ENCODE measurements at places on chromosomes 5 and 9.

GRCh38 chr5:172956936-172957335, 2.3 kb upstream of the RPL26L1 start:
- DNase-seq: no peak

DNA sequence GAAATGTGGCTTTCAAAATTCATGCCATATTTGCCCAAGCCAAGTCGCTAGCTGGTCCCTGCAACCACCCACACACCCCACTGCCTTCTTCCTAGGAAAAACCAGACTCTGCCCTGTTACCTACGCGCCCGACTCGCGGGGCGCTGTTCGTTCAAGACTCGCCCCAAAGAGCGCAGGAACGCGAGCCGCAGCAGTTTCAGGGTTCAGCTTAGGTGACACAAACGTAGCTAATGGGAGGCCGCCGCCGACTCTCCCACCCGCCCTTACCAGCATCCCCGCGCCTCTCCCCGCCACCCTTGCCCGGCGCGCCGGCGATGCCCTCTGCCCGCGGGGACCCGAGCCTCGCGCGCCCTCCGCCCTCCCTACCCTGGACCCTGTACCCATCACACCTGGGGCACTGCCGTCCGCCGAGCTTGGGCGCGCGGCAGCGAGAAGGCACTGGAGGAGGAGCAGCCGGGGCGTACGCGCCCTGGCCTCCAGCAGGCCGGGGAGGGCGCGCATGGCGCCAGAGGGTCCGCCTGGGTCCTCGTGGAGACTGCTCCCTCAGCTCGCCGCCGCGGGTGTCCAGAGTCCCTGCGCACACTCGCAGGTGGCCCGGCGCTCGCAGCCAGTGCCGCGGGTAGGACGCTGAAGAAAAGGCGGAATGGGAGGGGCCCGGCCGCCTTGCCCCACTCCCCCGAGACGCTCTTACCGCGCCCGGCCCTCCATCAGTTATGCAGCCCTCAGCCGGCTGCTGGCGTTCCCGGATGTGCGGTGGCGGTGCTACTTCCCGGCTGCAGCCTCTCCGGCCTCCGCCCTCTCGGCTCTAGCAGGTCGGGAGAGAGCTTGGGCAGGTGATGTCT, at the start of gene EMB:
EMB (minus strand) TSS at position 638 of the 842 bp plus-strand sequence; CDS start at position 501, 137 bp downstream.
- peak; percentile 45 for DNase-seq

DNA sequence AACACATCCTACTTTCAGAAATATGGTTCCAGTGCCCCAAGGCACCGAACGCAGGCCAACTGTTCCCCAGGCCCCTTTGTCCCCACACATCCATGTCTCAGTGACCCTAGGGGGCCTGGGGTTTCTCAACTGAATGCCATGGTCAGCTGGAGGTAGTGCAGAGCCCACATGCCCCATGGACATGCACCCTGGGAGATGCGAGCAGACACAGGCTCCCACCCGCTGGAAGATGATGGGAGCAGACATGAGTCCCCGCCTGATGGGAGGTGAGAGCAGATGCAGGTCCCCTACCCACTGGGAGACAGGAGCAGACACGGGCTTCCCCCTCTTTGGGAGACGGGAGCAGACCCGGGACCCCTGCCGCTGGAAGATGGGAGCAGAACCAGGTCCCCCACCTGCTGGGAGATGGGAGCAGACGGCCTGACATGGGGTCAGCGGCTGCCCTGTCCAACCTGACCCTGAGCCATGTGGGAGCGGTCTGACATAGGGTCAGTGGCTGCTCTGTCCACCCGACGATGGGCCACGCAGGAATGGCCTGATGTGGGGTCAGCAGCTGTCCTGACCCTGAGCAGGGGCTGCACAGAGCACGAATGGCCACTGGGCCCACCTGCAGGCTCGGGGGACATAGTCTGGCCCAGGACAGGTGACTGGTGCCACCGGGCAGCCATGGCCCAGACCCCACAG, 18.4 kb downstream of the ZDHHC11B start:
- DNase-seq: no peak

- no peak for DNase-seq
Observed at GRCh38 chr9:133691626-133692363, 46.4 kb downstream of the SARDH start.

GRCh38 chr9:75138260-75139040, 50.1 kb downstream of the OSTF1 start:
- DNase-seq: no peak

DNA sequence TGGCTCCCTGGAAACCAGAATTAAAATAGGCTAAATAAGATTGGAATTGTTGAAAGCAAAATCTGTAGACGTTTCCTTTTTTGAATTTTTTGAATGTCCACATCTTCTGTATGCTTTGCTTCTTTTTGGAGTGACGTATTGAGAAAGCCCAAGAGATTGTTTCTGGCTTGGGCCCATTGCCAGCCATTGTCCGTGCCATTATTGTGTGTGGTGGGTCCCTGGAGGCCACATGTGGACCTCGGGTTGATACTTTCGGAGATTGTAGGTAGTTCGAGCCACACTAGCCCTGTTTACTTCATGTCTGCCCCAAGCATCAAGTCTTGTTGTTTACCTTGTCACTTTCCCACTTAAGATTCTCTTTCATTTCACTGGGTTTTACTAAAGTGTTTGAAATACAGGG, 106.0 kb downstream of the PALM2AKAP2 start:
- DNase-seq: no peak

- DNase-seq: no peak
Observed at GRCh38 chr5:136197462-136198142, 4.6 kb upstream of the SMIM32 start.

DNA sequence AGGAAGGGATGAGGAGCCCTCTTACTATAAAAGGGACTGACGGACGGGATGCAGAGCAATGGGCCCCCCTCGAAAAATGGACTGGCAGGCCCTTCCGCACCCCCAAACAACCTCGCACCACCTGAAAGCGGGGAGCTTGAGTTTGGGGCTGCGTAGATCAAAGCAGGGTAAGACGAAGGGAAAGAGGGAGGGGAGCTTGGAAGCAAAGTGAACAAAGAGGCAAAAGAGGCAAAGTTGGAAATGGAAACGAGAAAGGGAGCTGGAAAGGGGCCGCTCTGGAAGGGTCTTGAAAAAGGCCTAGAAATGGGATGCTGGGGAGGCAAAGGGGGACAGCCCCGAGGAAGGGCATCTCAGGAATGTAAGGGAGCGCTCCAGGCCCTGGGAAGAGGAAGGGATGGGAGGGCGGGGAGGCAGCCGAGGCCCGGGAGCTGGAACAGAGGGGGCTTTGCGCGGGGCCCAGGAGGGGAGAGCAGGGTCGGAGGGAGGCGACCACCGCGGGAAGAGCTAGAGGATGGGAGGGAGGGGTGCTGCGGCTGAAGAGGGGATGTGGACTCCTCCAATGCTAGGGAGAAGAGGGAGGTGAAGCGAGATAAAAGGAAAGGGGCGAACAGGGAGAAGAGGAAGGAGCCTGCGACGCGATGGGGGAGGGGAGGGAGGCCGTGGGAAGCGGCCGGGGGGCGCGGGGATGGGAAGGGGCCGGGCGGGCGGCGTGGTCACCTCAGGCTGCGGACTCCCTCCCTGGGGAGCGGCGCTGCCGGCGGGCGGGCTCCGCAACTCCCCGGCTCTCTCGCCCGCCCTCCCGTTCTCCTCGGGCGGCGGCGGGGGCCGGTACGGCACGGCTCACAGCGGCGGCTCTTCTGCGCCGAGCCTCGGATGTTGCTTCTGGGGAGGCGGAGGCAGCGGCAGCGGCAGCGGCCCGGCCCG, 577 bp downstream of the RNF145 start:
- DNase-seq: no peak

Measured in stimulated activated CD8-positive, alpha-beta memory T cell treated with anti-CD3 and anti-CD28 coated beads, Interleukin-15, amount 100 ng/mL, for 24 hours (primary cell).